ENCODE measurements at places on chromosomes 6 and 20.

GRCh38 chr20:2752567-2753460 lies 47.6 kb downstream of the CPXM1 start:
- DNase-seq, result peak; percentile 41

- DNase-seq, result no peak
Observed at GRCh38 chr20:46371656-46372055, 34.8 kb downstream of the ELMO2 start.

DNA sequence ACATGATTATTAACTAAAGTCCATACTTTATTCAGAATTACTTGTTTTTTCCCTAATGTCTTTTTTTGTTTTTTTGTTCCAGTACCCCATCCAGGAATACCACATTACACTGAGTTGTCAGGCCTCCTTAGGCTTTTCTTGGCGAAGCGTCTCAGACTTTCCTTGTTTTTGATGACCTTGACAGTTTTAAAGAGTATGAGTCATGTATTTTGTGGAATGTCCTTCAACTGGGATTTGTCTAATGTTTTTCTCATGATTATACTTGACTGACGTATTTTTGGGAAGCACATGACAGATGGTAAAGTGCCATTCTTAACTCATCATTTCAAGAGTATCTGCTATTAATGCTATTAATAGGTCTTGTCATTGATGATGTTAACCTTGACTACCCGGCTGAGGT lies 23.6 kb downstream of the ENPP1 start:
- no peak for DNase-seq

- DNase-seq, result peak; percentile 26
Observed at GRCh38 chr6:119348748-119349360, 707 bp downstream of the MAN1A1 start.

DNA sequence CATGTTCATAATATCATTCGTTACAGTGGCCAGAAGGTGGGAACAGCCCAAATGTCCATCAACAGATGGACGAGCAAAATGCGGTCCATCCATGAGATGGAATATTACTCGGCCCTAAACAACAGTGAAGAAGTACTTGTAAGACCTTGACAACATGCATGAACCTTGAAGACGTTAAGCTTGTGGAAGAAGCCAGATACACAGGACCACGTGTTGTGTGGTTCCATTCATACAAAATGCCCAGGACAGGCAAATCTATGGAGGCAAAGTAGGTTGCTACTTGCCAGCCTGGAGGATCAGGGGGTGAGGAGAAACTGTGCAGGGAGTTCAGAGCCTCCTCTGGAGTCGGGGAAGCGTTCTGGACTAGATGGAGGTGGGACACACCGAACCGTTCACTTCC lies 207.1 kb downstream of the ERMARD start:
- DNase-seq, result no peak

DNA sequence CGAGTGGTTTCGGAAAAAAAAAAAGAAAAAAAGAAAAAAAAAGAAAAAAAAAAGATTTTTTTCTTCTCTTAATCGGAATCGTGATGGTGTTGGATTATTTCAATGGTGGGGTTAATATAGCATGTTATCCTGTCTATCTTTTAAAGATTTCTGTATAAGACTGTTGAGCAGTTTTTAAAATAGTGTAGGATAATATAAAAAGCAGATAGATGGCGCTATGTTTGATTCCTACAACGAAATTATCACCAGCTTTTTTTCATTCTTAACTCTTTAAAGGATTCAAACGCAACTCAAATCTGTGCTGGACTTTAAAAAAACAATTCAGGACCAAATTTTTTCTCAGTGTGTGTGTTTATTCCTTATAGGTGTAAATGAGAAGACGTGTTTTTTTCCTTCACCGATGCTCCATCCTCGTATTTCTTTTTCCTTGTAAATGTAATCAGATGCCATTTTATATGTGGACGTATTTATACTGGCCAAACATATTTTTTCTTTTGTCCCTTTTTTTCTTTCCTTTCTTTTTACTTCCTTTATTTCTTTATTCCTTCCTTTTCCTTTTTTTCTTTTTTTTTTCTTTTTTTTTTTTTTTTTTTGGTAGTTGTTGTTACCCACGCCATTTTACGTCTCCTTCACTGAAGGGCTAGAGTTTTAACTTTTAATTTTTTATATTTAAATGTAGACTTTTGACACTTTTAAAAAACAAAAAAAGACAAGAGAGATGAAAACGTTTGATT lies 3.6 kb downstream of the SOX4 start:
- DNase-seq, result no peak

- DNase-seq, result no peak
Observed at GRCh38 chr6:2505624-2506023, 245.1 kb downstream of the MYLK4 start.

DNA sequence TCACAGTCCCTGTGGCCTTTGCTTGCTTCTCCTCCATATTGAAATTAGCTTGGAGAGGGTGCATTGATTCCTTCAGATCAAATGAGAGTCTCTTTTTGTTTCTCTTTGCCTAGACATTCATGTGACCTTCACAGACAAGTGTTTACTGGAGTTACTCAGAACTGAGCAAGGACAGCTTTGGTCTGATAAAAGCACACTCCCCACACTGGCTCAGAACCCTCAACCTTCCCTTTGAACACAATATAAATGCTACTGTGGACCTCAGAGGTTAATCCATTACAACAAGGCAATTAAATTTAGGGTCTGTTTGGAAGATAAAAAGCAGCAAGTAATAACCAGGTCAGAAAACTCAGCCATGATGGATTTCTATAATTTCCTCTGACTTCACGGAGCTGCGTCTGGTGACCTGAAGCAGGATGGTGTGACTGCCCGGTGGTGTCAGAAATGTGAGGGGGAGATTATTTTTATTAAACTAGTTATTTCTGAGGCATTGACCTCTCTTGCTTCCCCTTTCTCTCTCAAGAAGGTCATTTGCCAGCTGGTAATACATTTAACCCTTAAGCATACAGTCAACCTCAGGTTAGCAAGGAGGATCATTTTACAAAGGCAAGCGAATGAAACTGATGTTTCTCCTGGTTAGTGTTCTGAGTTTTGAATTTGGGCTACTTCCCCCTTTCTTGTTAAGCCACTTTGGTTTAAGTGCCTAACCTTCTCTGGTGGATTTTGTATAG lies 208.2 kb downstream of the CLIC5 start:
- DNase-seq, result no peak

DNA sequence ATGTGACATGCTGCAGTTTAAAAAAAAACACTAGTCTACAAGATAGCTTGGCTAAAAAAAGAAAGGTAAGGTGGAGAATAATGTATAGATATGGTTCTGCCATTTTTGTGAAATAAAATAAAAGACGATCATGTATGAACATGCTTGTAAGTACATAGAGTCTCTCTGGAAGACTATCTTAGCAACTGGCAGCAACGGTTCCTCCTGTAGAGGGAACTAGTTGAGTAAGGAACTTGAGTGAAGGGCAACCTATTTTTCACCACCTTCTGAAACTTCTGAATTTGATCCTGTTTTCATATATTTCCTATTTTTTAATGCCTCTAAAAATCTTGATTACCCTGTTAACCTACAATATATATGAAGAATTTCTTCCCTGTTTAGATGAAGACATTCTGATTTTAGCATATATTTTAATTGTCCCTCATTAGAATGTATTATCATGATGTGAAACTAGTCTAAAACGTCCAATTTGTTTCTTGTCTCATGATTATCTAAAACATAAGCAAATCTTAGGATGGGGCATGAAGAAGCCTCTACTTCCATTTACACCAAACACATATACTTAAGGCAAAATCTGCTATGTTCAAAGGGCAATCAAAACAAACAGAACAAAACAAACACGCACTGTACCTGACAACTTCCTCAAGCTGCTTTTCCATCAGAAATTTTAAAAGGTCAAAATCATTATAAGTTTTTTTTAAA lies 202.5 kb downstream of the ISM1 start:
- DNase-seq, result no peak

- no peak for DNase-seq
Observed at GRCh38 chr20:53938739-53939138, 131.7 kb downstream of the BCAS1 start.

- no peak for DNase-seq
Observed at GRCh38 chr20:36854348-36855240, 21.3 kb upstream of the TLDC2 start.

DNA sequence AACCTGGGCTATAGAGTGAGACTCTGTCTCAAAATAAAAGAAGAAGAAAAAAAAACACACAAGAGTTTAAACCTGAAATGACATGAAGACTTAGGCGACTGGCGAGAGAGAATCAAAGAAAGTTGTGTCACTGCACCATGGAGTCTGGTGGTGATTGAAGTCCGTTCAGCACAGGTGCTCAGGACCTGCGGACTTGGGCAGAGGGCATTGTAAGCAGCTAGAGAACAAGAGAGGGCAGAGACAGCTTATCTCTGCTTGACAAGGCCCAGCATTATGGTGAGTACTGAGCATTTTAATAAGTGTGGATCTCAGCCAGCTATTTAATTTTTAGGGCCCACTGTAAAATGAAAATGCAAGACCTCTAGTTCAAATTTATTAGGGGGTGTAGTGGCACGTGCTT lies 31.5 kb downstream of the BANF2 start:
- DNase-seq, result no peak

- DNase-seq, result peak; percentile 80
Observed at GRCh38 chr20:38805502-38805957, at the start of gene PPP1R16B. TSS of gene PPP1R16B (plus strand) at chr20:38805697. CDS start at chr20:38835926, 30,229 bp downstream.

GRCh38 chr20:32894026-32894483 lies 35.3 kb downstream of the EFCAB8 start:
- no peak for DNase-seq

DNA sequence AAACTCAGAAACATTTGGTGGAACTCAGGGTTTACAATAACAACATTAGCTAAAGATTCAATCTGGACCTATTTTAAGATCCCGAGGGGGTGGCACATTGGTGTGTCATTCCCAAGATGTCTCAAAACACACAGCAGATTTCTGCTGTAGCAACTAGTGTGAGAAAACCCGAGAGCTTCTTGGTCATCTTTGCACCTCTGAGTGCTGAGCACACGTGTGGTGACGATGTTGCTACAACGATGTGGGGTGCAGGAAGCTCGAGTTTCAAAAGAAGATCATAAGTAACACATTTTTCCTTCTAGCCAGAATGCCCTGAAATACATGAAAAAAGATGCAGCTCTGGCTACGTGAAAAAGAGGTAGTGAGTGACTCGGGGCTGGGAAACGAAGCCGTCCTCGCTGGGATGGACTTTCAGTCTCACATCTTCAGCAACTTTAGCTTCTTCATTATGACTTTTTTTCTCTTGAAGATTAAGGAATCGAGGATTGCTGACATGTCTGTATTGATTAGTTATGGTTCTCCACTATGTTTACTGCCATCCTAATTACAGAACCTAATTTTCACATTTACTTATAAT lies 1.5 kb downstream of the RAMACL start:
- no peak for DNase-seq

DNA sequence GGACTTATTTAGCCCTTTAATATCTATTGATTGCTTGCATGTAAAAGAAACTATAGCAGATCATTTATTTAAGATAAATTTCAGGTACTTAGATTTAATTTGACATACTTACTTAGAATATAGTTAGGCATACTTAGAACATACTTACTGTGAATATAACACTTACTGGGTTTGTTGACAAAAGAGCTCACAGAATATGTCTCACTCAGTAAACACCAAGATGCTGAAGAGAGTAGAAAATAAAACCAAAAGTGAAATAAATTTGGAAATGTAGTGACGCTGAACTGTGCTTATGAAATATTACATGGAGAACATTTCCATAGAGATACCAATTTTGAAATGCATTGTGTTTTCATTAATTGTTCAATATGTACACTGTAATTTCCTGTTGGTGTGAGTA lies 615.4 kb upstream of the MAN1A1 start:
- DNase-seq, result no peak

DNA sequence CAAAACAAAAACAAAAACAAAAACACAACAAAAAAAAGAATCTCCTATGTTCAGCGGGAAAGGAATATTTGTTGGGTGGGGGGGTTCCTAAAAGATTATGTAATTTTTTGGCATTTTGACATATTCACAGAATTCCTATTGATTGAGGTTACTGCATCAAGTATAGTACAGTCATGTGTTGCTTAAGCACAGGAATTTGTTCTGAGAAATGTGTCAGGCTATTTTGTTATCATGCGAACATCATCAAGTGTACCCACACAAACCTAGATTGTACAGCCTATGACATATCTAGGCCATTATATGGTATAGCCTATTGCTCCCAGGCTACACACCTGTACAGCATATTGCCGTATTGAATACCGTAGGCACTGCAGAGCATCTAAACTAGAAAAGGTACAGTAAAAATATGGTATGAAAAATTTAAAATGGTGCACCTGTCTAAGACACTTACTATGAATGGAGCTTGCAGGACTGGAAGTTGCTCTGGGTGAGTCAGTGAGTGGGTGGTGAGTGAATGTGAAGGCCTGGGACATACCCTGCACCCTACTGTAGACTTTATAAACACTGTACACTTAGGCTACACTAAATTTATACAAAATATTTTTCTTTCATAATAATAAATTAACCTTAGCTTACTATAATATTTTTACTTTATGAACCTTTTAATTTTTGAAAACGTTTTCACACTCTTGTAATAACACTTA lies 110.6 kb downstream of the CDKAL1 start:
- no peak for DNase-seq

DNA sequence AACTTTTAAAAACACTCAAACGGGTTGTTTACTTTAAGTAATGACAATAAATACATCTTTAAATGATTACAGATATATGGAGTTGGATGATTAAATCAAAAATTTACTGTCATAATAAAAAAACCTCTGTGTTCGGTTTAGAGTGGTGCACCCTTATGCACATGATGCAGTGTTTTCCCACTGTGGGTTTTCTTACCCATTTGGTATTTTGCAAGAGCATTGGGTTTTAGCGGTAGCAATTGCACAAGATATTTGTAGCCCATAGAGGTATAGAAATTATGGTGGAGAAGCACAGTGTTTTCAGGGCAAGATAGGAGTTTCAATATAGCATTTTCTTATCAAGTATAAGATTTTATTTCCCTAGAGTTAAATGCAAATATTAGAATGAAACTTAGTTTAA lies 410.8 kb upstream of the PLCB4 start:
- DNase-seq, result no peak

DNA sequence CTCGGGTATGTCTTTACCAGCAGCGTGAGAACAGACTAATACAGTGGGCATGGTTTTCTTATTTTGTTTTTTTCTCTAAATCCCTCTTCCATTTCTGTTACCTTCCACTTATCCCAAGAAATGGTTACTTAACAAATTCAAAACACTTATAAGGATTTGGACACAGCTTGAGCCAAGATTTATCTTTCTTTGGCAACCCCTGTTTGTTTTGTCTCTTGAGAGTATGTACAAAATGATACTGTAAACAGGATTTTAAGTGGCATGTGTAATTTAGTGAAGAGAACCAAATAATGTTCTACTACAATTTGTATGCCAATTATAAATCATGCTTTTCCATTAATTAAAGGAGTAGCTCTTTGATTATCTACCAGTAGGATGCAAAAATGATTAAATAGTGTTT lies 51.4 kb downstream of the PPP1R14C start:
- no peak for DNase-seq

GRCh38 chr6:169388395-169389166 lies 134.9 kb upstream of the THBS2 start:
- DNase-seq, result no peak

DNA sequence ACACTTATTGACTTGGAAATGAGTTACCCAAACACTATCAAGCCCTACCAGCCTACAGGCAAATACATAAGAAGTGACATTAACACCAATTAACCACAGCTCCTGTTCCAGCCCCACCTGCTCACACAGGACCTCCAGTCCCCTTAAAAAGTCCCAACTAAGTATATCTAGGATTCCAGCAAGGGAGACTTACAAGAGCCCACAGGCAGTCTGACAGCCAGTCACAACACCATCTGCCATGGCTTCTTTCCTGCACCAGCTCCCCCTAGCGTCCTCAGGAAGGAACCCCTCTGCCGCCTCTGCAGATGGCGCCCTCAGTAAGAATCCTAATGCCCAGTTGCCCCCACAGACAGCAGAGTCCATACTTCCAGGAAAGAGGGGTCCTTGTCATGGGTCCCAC lies 122.1 kb downstream of the HIVEP2 start:
- DNase-seq, result no peak

Measured in activated naive CD4-positive, alpha-beta T cell treated with Interleukin-2 at 50 U/mL for 16 hours (primary cell).